Smooth muscle cell of the umbilical artery (primary cell): ENCODE measurements at places on chromosomes 1 and 21. TPM values are rescaled to one million over a fixed set of nuclear protein-coding genes. Genes with fewer than 3 reads are reported as not detected.

The ITGB2 gene
- 0.28 TPM in 1 of 2 replicates, not detected in the other for total RNA-seq

The CYP2J2 gene
- total RNA-seq, result under 0.01 and 0.32 TPM in 2 replicates

The RIPPLY3 gene
- total RNA-seq, result not detected in 2 replicates

The CD2 gene
- not detected in 2 replicates for total RNA-seq

The ELOVL1 gene
- 23.2 and 53.9 TPM in 2 replicates for total RNA-seq

The GPA33 gene
- total RNA-seq, result not detected in 2 replicates

The RSRP1 gene
- 97.1 and 203 TPM in 2 replicates for total RNA-seq
